ENCODE measurements at places on chromosomes 2 and 18.

DNA sequence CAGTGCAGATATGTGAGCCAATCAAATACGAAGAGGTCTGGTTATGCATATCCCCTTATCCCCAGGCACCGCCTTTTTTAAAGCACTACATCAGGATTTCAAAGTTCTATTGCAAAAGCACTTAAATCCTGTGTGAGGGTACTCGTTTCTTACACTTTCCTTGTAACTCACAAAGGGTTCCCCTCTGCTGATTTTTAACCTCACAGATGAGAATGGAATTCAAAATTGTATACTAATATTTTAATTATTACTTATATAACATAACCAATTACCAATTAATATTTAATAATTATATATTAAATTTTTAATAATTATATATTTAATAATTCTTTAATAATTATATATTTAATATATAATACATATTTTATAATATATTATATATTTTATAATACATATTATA is 126.2 kb upstream of the MAPRE2 start:
- no peak for DNase-seq

- DNase-seq: no peak
Observed at GRCh38 chr2:62844311-62845090, 139.0 kb downstream of the EHBP1 start.

- DNase-seq: no peak
Observed at GRCh38 chr2:181841079-181841478, 50.5 kb upstream of the ITPRID2 start.

- DNase-seq: no peak
Observed at GRCh38 chr18:58344861-58345463, 283.9 kb downstream of the ALPK2 start.

- no peak for DNase-seq
Observed at GRCh38 chr2:237581751-237582746, 8.5 kb downstream of the RAB17 start.

GRCh38 chr2:195531754-195532153 is 125.3 kb upstream of the SLC39A10 start:
- no peak for DNase-seq

DNA sequence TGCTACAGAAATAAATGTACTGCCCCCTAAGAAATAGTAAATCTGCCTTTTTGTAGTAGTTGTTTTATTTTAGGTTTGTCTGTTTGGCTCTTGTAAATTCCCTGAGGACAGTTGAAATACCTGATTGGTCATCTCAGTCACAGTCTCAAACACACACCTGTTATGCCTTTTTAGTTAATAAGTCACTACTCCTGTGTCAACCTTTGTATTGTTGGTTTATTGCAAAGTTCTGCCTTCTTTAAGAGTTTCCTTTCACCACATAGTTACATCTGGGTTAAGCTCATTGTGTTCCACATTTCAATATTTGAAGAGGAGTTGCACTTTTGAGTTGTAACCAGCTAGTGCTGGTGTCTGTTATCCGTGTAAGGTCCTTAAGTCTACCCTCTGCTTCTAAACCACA is 198.7 kb downstream of the CCDC85A start:
- DNase-seq: no peak

DNA sequence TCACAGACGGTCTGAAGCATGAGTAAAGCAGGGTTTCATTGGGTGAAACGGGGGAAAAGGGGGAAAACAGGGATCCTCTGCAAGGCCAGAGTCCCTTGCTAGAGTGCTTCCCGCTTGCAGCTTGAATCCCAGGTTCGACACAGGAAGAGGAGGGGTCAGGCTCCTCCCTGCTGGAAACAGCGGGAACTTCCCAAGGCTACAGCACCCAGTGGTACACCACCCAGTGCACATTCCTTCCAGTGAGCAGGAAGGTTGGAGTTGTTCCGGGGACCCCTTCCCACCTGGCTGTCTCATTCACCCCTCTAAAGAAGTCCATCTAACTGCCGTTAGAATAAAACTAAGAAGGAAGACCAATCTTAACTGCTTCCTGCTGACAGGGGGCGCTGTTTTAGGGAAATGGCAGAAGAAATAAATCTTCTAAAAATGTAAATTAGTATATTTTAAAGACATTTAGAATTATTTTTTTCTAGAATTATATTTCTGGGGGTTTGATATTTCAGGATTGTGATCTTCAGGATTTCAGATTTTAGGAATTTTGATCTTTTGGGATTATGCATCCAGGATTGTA is 230.9 kb downstream of the RBM43 start:
- DNase-seq: no peak

- no peak for DNase-seq
Observed at GRCh38 chr18:27632706-27633105, 447.6 kb upstream of the CHST9 start.

GRCh38 chr2:71721362-71721665 is 268.0 kb downstream of the DYSF start:
- no peak for DNase-seq

GRCh38 chr2:8571301-8571791 is 110.5 kb upstream of the ID2 start:
- no peak for DNase-seq

- no peak for DNase-seq
Observed at GRCh38 chr18:5771343-5771742, 124.0 kb downstream of the TMEM200C start.

DNA sequence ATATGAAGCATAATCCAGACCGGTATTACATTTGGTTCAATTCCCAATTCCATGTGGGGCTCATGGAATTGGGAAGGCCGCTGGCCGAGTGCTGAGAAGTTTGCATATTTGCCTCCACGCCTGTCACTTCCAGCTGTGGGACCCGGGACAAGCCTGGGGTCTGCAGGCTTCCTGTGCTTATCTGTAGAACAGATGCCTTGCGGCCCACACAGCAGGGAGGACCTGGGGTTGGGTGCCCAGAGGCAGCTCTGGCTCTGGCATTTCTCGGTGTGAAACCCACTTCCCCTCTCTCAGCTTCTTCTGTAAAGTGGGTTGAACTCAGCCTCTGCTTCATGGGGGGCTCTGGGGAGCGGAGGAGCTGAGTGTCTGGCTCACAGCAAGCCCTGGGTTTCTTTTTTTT is 97.9 kb downstream of the SH3BP4 start:
- DNase-seq: no peak

DNA sequence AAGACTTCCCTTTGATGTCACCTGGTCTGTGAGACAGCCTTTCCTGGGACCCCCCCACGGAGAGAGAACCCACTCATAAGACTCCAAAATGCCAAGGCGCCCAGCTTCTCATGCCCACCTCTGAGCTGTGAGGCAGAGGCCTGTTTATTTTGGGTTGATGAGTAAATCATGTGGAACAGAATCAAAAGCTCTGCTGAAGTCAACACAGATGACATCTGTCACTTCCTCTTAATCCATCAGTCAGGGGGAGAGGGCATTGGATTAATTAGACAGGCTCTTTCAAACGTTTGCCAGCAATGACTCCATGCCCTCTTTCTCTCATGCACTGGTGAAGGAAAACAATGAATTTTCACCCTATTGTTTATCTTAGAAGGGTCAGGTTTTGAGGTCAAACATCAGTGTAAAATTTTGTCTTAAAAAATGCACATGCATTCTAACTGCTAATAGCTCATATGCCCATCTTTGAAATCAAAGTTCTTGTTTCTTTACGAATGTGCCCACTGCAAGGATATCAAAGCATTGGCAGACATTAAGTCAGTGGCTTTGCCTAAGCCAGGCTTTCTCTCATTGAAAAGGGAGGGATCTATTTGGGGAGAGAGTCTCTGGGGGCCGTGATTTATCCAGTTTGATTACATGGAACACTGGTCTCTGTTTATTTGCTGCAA is 184.1 kb downstream of the ACKR3 start:
- DNase-seq: no peak

DNA sequence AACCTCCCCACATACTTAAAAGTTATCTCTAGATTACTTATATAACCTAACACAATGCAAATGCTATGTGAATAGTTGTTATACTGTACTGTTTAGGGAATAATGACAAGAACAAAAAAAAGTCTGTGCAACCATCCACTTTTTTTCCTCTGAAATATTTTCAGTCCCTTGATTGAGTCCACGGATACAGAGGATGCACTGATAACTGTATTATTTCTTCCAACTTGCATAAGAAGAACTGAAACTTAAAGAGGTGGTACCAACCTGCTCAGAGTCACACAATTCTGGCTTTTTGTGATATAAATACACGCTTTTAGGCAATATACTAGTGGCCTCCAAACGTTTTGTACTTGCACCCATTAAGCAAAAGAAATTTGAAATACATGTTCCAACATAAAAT is 1.4 kb downstream of the SMC6 start:
- no peak for DNase-seq

- DNase-seq: no peak
Observed at GRCh38 chr2:238585836-238586821, 159.4 kb downstream of the ASB1 start.

DNA sequence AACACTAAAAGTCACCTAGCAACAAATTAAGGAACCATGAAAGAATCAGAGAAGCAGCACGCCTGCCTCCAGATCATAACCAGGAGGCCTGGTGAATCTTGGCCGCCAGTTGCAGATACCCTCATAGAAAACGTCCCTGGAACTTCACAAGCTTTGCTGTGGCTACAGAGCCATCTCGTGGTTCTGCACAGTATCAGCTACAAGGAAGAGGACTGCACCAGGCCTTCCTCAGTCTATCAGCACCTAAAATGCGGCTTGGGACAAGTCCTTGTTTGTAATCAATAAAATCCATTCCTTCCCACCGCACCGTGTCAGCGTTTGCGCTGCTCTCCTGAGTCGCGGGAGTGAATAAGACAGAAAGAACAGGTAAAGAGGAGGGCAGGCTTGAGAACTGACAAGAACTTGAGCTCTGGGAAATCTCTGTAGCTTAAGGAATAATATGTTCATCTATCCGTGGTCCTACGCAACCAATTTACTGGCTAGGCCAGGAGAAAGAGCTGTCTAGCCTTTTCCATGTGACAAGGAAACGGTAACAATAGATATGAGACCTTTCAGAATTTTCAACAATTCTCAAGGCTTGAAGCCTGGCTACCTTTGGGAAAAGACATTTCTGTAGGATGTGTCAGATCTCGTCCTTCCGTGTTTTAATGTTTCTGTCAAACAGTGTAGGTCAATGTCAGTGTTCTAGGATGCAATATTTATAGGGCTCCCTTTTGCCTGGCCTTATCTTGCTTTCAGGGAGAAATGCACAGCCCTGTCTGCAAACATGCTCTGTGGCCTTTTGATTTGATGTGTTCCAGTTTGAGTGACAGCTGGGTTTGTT is 128.5 kb upstream of the RAB12 start:
- DNase-seq: no peak

- no peak for DNase-seq
Observed at GRCh38 chr2:207041279-207041678, 102.0 kb downstream of the CPO start.

DNA sequence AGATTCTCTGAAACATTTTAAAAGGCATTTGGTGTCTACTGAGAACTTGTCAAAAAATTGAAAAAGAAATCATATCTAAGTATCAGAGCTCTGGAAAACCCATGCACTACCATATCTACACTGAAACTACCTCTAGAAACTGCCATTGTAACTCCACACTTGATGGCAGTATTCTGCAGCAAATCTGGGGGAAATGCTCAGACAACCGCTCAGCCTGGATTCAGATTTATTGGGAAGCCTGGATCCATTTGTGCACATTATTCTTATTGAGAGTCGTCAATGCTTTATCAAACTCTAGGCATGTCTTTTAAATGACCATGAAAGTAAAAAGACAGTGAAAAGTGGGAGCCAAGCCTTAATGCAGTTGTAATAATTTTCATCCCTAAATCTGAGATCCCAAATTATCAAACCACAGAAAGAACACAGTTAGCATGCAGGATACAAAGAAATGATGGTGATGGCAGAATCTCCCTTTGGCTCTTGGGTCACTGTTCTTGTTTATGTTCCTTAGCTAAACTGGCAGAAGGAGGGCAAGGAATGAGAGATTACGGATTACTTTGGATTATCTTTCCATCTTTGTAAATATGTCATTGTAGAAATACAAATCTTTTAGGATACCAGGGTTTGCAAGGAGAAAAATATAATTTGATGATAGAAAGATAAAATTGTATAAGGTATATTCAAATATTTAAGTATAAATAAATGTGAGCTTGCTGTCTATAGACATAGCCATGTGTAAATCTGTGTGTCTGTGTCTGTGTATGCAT is 512.1 kb upstream of the SYT4 start:
- DNase-seq: no peak

GRCh38 chr2:217853301-217853881 is 149.4 kb downstream of the TNS1 start:
- DNase-seq: no peak

DNA sequence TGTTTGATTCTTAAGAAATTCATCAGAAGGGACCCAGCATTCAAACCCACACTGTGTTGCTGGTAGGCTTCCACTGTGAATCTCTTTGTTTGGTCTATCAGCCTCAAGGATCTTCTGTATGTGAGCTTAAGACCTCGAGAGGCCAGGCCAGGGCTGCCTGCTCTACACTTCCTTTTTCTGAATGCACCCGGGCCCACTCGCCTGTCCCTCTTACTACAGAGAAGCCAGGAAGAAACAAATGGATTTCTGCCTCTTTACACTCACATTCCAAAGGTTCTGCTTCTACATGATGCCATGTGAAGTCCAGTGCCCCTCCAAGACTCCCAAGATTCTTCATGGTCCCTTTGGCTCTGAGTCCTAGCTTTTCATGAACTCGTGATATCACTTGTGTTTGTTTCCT is 25.4 kb upstream of the MRPL19 start:
- no peak for DNase-seq

DNA sequence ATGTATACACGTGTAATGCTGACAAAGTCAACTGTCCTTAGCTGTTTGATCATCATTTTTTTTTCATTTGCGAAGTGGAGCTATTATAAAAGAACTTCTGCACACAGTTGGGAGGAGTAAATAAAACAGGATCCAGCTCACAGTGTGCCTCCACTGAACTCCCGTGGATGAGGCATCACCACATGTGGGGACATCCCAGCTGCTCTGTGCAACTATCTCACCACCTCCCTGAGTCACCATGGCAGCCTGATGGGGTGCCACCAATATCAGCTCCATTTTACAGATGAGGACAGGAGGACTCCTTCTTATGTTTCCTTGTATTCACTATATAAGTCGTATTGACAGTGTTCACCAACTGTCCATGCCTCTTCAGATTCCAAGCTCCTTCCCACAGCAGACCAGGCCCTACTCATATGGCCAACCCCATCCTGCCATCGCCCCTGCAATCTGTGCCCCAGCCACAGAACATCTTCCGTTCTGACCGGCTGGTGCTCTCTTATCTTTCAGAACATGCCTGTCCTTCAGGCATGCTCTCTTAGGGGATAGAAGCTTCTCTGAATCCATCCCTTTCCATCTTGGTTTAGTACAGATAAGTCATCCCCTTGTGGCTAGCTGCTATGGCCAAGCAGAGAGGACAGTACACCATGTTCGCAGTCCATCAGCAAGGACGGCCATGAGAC is 288.1 kb downstream of the RNF144A start:
- DNase-seq: no peak

DNA sequence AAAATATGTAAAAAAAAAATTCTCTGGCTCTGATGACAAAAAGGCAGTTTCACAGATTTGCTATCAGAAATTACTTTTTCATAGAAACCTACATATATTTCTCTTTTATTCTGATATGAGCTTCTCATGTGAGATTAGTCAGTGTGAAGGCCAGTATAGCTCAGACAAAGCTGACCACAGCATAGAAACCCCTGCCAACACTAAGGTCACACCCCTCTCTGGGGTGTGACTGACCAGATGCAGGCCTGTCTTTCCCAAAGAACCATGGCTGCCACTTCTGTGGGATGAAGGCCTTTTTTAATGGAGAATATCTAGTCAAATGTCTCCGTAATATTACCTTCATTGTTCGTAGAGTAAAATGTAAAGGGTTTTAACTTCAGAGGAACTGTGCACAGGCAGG is 330.3 kb upstream of the KCNJ3 start:
- DNase-seq: no peak

Measured in stimulated activated CD4-positive, alpha-beta T cell treated with anti-CD3 and anti-CD28 coated beads, Interleukin-1b, Interleukin-23, amount 100 ng/mL, for 1 hour (primary cell).